ENCODE measurements at places on chromosomes 12 and 14.

DNA sequence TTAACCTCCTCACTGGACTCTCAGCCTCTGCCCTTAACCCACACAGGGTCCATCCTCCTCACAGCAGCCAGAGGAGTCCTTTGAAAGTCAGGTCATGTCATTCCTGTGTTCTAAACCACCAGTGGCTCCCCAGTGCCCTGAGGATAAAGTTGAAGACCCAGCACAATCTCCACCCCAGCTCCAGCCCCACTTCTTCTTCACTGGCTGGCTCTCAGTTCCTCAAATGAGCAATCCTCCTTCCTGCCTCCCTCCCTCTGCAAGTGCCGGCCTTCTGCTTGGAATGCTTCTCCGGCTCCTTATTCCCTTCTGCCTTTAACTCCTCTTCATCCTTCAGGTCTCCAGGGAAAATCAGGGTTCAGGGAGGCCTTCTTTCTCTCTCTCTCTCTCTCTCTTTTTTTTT lies 32.0 kb upstream of the SPPL3 start:
- DNase-seq = no peak

- no peak for DNase-seq
Observed at GRCh38 chr12:52739963-52740362, 36.6 kb upstream of the KRT77 start.

DNA sequence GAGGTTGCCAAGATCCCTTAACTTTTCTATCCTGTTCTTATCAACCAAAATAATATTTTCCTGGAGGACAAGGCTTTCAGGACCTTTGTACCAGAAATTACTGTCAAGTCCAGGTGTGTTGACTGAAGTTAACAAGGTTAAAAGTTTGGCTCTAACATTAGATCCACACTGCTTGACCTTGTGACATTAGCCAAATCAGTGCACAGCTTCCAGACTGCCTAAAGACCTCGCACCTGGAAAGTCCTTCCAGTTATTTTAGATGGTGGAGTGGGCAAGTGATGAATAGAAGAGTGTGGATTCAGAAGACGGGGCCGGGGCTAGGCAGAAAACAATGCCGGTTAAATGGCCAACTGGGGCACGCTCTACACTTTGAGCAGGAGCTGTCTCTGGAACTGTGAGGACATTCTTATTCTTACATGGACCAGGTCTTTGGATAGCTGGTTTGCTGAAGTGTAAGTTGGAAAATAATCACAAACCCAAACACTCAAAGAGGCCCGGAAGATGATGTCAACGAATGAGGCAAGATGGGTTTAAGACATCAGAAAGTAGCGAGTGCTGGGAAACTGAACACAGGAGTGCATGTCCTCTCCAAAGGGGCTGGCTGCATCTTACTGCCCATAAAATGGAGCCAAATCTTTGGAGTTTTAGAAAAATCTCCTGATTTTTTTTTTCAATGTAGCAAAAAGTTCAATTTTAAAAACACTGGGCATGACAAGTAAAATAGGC lies 56.3 kb downstream of the NIN start:
- DNase-seq = no peak

GRCh38 chr14:73125169-73125588 lies 11.1 kb upstream of the PSEN1 start:
- DNase-seq = no peak

- no peak for DNase-seq
Observed at GRCh38 chr14:89573399-89573657, 156.3 kb upstream of the FOXN3 start.

DNA sequence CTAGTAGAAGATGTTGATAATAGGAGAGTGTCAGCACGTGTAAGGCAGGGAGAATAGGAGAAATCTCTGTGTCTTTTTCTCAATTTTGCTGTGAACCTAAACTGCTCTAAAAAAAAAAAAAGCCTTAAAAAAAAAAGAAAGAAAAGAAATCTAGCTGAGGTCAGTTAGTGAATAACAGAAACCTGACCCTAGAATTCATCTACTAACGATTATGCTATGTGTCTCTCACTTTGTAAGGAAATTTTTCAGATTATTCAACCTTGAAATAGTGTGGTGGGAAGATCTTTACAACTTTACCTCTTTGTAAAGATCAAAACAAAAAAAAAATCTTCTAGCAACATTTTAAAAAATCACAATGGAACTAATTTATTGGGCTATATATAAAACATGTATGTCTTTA lies 995.7 kb downstream of the GALC start:
- no peak for DNase-seq

- DNase-seq = no peak
Observed at GRCh38 chr12:79927772-79928474, 7.0 kb downstream of the PPP1R12A start.

DNA sequence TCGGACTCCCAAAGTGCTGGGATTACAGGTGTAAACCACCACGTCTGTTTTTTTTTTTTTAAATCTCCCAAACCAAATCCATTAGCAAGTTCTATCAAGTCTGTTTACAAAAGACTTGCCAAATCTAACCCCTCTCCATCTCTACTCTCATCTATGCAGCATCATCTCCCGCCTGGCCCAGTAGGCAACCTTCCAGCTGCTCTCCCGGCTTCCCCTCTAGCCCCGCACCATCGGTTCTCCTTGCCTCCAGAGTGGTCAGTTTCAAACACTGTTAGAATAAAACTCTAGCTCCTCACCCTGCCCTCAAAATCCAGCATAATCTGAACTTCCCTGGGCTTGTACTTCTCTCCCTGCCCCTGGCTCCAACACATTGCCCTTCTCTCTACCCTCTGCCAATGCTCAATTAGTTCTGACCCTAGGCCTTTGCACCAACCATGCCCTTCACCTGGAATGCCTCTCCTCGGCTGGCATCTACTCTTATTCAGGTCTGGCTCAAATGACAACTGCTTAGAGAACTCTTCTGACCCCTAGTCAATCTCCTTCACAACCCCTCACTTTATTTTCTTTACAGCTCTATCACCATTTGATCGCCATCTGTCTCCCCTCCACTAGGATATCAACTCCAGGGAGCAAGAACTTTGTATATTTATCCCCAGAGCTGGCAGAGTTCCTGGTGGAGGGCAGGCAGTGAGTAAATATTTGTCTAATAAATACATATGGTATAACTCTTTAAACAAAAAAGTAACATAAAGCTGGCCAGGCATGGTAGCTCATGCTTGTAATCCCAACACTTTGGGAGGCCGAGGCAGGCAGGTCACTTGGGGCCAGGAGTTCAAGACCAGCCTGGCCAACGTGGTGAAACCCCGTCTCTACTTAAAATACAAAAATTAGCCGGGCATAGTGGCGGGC lies 4.9 kb downstream of the WSB2 start:
- DNase-seq = no peak

GRCh38 chr12:82625523-82625922 lies 61.2 kb upstream of the TMTC2 start:
- DNase-seq = no peak

GRCh38 chr12:55724226-55724939 lies 4.2 kb downstream of the RDH5 start:
- DNase-seq = no peak

DNA sequence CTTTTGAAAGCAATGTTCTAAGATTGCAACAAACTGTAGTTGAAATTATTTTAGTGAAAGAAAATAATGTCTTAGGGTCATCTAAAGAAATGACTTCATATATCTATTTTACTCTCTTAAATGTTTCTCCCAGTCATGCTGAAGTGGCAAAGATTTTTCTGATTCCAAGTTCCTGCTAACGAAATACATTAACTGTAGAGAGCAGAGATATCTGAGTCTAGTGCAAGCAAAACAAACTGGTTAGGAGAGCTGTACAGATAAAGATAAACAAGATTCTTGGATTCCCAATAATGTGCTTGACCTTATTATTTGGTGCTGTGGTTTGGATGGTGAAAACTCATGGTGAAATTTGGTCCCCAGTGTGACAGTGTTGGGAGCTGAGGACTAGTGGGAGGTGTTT lies 199.9 kb upstream of the PWP1 start:
- DNase-seq = no peak

- no peak for DNase-seq
Observed at GRCh38 chr12:56880125-56880992, 53.8 kb downstream of the SDR9C7 start.

- no peak for DNase-seq
Observed at GRCh38 chr14:94129758-94130414, 482 bp upstream of the IFI27L2 start.

- DNase-seq = no peak
Observed at GRCh38 chr12:24695103-24695502, 253.8 kb downstream of the BCAT1 start.

- DNase-seq = no peak
Observed at GRCh38 chr14:29829851-29830250, 97.8 kb downstream of the PRKD1 start.

DNA sequence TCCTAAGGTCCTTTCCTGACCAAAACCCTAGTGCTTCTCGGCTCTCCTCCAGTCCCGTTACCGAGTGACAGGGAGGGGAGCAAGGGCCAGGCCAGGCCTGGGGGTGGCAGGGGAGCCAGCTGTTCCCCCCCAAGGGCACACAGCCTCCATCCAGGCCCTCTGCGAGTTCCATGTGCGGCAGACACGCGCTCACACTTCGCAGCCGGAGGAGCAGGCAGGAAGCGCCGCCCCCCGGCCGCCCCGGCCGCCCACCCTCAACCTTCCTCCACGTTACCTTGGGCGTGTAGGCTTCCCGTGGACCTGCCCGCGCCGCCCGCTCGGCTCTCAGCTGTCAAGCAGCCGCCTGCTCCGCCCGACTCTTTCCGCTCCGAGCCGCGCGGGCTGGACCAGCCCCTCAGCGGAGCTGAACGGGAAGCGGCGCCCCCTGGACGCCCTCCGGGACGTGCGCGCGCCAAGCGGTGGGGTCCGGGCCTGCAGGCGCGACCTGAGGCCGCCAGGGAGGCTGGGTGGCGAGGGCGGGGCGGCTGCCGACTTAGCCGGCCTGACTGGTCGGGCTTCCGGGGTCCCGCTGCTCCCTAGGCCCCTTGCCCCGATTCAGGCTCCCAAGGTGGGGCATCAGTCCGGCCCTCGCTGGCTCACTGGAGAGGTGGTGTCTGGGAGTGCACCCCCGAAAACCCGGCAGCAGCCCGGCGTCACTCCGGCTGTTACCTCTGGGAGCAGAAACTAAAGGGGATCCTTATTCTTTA lies at the start of gene CRACR2A:
Gene CRACR2A, minus strand, starts transcription at position 369 of the 746 bp plus-strand sequence. CDS start 56,110 bp downstream, outside the sequence.
- DNase-seq = peak; percentile 13

DNA sequence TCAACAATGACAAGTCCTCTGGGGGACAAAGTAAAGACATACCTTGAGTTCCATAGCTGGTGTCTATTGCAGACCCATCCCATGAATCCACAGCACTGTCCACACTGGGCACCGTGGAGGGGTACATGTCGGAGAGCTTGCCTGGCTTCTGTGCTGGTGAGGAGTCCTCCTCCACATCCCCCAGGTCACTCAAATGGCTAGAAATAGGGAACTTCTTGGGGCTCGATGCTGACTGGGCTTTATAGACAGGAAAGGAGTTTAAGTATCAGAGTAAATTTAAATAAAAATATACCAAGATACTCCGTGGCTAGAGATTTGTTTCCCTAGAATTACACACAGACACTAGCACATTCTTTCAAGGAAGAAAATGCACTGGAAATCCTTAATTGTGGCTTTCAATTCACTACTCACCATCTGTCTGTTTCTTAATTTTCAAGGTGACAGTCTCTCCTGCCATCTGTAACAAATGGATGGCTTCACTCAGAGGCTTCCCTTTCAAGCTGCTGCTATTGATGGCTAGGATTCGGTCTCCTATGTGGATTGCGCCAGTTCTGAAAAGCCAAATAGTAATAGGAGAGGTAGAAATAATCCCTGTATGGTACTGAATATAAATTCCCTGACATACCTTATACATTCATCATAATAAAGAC lies 90.1 kb downstream of the HELB start:
- DNase-seq = no peak

DNA sequence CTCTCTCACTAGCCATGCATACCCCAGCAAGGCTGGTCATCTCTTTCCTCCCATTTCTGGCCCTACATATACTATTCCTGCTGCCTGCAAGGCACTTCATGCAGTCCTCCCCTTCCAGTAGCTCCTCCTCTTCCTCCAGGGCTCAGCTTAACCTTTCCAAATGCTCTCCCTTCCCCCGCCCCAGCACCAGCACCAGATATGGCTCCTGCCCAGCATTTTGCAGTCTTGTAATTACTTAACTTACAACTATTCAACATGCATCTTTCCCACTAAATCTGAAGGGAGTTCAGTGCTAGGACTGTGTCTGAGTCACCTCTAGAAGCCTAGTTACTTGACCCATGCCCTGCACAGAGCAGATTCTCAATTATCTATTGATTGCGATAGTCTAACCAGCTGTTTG lies 1.8 kb upstream of the FBXO21 start:
- DNase-seq = no peak

DNA sequence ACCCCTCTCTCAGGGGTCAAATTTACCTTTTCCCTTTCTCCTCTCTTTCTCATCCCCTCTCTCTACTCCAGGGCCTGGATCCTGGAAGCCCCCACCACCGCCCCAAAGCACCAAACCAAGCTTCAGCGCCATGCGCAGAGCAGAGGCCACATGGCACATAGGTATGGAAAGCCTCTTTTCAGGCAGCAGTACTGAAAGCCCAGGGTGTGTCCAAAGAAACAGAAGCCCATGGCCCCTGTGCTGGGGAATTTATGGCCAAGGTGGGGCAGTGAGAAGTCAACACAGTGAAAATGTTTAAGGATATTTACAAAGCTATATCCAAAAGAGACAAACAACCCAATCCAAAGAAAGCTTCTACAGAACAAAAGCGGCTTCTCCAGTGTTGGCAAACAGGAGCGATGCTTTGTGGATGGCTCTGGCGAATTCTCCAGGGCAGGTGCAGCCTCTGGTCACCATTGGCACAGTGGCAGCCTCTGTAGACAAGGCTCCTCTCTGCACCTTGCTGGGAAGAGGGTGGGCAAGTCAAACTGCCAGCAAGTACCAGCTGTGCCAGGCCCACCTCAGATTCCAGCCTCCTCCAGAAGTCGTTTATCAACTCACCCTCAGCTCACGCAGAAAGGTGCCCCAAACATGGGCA lies 4.7 kb upstream of the CPNE6 start:
- no peak for DNase-seq

- DNase-seq = no peak
Observed at GRCh38 chr12:209246-209645, 4.7 kb downstream of the SLC6A12 start.

- no peak for DNase-seq
Observed at GRCh38 chr14:74401504-74402241, 24.3 kb downstream of the SYNDIG1L start.

DNA sequence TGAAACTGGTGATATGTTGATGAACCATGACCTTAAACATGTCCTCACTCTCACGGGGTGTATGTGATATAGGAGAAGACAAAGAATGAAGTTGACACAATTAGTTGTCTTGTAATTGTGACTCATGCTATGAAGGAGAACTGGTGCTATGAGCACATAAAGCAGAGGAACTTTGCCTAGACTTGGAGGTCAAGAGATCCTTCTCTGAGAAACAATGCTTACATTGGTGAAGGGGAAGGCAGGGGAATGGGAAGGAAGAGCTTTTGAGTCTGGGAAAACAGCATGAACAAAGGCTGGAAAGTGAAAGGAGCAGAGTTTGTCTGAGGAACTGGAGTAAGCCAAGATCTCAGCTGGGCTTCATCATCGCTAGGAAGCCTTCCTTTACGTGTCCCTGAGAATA lies 83.2 kb downstream of the MYRFL start:
- no peak for DNase-seq
